ENCODE measurements at places on chromosomes 11 and 22.

GRCh38 chr22:36405221-36405661, 17.5 kb upstream of the MYH9 start:
- no peak for DNase-seq

DNA sequence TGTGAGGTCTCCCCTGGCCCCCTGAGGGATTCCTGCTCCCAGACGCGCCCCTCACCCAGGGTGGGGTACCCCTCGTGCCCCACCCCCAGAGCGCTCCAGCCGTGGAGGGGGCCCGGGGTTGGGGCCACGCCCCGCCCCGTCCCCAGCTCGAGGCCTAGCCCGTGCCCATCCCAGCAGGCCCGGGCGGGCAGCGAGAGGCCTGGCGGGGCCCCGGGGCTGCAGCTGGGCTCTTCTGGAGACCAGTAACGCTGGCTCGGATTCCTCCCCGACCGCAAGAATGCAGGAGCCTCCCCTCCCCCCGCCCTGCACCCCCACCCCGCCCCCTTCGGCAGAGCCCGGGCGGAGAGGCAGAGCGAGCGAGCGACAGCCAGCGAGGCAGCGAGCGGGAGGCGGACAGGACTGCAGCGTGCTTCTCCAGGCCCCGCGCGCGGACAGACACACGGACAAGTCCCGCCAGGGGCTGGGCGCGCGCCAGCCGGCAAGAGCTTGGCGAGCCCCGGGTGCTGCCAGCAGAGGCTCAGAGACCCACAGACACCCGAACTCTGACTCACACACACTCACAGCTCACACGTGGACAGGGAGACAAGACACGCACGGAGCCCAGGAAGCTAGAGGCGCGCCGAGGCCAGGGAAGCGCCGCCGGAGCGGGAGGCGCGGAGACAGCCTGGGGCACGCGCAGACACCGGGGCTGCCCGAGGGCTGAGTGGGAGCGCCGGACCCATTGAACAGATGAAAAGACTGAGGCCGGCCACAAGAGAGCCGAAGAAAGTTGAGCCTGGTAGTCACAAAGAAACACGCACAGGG, 15.2 kb downstream of the BCL9L start:
- peak; percentile 92 for DNase-seq

- DNase-seq = no peak
Observed at GRCh38 chr11:123532131-123532530, 102.1 kb downstream of the GRAMD1B start.

- no peak for DNase-seq
Observed at GRCh38 chr11:9057007-9057406, 34.4 kb downstream of the SCUBE2 start.

- DNase-seq = peak; percentile 87
Observed at GRCh38 chr11:63767565-63768236, 874 bp downstream of the ZFTA start.

DNA sequence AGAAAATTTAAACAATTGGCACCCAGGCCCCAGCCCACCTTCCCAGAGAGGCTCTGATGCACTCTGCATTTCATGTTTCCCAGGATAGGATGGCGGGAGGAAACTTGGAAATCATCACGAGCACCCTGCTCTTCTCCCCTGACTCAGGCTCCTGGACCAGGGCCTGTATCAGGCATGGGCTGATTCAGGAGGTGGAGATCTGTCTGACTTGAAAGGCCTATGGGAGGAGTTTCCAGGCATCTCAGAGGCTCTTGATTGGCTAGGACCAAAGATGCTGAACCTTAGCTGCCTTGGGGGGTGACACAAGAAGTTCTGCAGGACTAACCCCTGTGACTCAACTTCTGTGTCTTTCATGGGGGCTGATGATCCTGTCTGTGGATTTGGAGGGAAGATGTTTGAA, 106.2 kb downstream of the PKNOX2 start:
- no peak for DNase-seq

DNA sequence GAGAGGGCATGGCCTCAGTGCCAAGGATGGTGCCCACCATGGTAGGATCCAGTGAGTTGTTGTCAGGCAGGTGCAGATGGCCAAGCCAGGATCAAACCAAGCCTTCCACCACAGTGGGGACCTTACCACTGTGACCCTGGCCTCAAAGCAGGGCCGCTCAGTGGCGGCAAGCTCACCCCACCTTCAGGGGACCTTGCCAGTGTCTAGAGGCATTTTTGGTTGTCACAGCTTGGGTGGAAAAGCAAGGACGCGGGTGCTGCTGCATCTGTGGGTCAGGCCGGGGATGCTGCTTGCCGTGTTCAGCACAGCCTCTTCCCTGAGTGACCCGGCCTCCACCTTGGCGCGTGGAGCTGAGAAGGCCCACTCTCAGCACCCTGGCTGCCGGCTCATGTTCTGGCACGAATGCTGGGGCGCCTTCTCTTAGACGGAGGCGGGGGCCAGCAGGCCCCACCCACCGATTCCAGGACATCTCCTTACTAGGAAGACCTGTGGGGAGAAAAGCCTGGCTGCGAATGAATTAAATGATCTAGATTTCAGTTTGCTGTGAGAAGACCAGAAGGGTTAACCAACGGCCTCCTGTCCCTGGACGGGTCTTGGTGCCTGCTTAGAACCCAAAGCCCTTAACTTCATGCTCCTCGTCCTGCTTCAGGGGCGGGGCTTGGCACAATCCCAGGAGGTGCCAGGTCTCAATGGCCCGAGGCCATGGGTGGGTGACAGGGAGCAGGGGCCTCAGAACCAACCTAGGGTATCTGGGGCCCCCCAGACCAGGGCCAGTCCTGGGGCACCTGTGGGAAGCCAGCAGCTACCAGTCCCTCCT, 18.9 kb downstream of the TRMU start:
- no peak for DNase-seq

DNA sequence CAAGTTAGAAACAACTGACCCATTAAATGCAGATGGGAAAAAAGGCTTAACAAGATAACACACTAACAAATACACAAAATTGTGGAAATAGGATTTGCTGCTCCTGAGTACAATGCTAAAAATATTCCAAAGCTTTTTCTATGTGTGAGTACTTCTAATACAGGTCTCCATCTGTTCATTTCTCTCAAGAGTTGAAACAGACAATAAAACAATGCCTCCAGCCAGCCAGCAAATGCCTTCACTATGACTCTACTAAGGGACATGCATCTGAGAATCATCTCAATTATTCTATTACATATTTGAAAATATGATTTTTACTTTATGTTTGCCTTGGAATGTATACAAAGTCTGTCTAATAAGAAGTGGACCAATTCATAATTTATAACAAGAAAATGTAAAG, 119.0 kb downstream of the CADM1 start:
- no peak for DNase-seq

DNA sequence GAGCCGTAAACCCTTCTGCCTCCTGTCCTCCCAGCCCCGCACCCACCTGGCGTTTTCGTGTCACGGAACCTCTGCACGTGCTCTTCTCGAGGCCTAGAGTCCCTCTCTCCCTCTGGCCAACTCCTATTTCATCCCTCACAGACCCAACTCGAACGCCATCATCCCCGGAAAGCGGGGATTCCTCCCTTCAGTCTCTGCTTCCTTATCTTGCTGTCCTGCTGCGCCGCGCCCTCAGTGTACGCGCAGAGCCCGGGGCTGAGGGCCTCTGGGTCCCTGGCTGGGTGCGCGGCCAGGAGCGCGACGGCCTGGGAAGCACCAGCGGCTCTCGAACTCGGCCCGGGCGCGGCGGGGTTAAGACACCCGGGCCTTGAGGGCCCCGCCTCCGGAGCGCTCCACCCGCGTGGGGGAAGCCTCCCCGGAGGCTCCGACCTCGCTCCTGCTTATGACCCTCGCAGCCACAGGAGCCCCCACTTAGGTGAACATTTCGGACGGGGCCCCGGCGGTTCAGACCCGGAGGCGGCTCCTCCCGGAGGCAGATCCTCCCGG, 398 bp upstream of the ATG16L2 start:
- peak; percentile 72 for DNase-seq

GRCh38 chr11:16031210-16031609, 325.1 kb downstream of the SOX6 start:
- DNase-seq = no peak

DNA sequence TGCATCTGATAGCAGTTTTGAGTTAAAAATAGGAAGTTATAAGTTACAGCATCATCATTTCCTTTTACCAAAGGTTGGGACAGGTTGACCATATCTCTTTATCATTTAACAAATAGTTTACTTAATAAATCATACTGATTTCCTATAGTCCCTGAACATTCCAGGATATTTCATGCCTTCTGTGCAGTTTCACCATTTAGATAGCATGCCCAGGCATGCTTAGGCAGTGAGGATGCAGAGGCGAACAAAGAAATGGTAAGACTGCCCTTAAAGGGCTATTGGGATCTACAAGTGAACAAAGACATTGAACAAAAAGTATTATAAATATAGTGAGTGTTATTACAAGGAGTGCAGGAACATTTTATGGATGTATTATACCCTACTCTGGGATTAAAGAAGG, 96.4 kb downstream of the PRMT3 start:
- DNase-seq = no peak

DNA sequence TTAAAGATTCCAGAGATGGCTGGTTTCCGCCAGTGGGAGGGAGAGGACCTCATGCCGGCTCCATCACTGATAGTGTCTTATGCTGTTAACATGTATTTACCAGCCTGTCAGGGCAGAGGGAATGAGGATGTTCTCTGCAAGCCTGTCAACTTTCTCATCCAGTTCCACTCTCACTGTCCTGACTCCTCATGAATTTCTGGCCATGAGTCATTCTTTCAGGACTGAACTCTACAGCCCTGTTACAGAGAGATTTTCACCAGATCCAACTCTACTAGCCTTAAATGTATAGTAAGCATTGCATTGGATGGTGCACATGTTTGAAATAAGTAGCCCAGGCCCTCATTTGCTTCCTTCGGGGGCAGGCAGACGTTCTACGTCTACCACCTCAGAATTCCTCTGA, 387.7 kb downstream of the TMEM135 start:
- peak; percentile 48 for DNase-seq
